Activated gamma-delta T cell treated with anti-CD3 and anti-CD28 coated beads, Interleukin-2, amount 50 U/mL, for 16 hours (primary cell): ENCODE measurements at places on chromosomes 12 and 14.

DNA sequence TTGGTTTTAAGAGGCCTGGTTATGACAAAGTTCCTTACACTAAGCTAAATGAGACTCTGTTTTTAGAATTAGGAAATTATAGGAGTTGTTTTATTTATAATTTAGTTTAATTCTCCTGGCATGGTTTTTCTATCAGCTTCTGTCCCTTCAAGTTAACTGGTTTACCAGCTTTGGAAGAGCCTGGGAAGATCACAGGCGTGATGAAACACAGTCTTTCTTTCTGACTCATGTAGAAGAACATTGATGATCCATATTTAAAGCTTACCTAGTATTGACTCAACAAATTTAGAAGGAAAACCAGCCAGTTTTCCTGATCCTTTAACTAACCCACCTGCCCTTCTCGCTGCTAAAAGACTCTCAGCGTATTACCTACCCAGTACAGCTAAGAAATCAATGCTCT is 155.2 kb downstream of the TGFB3 start:
- DNase-seq, result no peak

DNA sequence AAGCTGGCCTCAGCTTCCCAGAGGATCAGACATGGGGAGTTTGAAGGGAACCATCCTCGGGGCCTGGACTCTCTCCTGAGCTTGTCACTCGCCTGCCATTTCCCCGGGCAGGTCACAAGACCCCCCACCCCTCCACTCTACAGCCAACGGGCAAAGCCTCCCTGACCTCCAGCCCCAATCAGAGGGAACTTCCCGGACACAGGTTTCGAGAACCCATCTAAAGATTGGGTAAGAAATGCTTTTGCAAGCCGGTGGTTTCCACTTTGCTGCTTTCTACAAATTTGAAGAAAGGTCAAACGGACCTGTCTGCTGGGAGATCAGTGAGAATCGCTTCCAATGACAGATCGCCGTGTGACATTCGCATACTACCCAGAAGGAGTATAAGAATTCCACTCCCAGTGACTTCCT is 89.6 kb downstream of the SCARB1 start:
- no peak for DNase-seq

- no peak for DNase-seq
Observed at GRCh38 chr12:53748072-53748840, 3.5 kb downstream of the CISTR start.

- DNase-seq, result no peak
Observed at GRCh38 chr12:100427078-100427477, 46.6 kb upstream of the NR1H4 start.

DNA sequence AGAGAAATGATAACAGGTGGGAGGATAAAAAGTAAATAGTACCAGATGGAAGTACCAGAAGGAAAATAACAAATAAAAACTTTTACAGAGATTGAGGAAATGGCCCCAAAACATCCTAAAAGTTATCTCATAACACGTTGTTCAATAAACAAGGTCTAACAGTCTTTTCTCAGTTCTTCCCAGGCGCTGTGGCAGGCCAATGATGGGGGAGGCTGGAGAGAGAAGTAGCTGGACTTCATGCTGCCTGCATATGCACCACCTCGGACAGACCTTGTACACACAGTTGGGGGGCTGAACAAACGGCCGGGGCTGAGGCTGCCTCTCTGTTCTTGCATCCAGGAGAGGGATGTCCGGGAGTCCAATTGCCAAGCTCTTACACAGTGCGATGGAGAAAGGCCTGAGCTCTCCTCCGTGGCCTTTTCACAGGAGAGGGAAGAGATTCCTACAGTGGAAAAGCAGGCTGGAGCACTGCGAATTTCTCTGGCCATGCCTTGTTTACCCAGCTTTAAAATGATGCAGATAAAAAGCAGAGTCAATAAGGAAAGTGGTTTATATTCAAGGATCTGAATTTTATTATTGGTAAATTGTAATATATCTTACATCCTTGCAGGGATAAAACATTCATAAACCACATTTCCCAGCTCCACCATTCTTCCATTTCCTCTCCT is 109.8 kb downstream of the PHLDA1 start:
- no peak for DNase-seq

- no peak for DNase-seq
Observed at GRCh38 chr14:54698966-54699530, 132.1 kb downstream of the SAMD4A start.

DNA sequence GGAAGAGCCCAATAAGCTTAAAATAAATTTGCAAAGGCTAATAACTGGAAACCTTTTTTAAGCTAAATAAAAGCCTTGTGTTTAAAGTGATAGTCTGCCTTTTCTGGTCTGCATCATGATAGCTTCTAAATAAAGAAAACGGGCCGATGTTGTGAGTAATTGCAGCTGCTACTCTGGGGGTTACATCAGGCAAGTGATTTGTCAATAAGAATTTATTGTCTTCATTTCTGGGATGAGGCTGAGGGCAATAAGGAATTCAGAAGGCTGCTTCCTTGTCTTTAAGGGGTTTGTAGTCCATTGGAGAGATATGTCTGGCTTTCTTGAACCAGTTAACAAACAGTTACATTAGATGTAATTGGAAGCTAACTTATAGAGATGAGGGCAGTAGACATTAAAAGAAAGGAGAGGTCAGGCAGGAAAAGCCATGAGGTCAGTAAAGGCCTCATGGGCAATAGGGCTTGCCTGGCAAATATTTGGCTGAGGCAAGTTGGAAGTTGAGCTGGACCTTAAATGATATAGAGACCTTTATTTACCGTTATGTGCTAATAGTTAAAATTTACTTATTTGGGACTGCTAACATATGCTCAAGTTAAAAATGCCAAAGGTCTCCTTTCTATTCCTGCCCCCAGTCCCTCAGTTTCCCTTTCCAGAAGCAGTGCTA is 85.0 kb downstream of the CRADD start:
- no peak for DNase-seq

GRCh38 chr12:41277946-41278267 is 89.8 kb downstream of the PDZRN4 start:
- DNase-seq, result no peak

- no peak for DNase-seq
Observed at GRCh38 chr12:18799561-18799960, 61.6 kb downstream of the CAPZA3 start.

- no peak for DNase-seq
Observed at GRCh38 chr14:93964281-93964680, 12.1 kb downstream of the ASB2 start.

GRCh38 chr12:39451977-39452376 is 9.1 kb upstream of the KIF21A start:
- no peak for DNase-seq

DNA sequence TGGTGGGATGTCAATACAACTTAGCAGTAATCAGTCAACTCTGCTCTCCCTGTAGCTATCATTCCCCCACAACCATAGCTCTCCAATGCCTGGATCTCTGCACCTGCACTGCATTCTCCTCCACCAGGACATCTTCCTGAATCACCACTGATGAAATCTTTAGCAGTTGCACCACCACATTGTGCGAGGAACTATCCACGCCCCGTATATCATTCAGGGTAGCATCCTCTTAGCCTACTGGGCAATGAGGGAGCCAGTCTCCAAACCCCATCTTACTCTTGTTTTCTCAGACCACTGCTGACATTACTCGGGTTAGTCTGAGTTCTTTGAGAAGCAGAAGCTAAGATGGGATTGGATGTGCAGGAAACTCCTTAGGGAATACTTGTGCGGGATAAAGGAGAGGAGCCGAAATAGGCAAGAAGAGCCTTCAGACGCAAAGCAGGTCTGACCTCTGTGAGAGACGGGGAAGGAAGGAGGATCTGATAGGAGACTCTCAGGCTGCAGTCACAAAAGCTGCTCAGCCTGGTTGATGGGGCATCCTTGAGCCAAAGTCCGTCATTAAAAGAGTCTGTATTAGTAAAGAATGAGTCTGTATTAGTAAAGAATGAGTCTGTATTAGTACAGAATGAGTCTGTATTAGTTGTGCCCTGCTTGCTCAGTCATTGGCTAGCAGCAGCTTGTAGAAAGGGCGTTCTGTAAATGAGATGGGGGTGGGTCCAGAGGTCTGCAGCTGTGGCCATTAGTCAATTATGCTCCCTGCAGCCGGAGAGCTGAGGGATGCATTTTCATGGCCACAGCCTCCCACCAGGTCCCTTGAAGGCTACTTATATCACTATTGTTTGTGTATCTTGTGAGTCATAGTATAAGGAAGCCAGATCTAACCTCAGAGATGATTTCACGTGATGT is 49.6 kb upstream of the RASSF3 start:
- no peak for DNase-seq

- no peak for DNase-seq
Observed at GRCh38 chr14:68463705-68464374, 329.0 kb downstream of the ZFP36L1 start.

- peak; percentile 58 for DNase-seq
Observed at GRCh38 chr14:97380539-97380941, 583.4 kb downstream of the VRK1 start.

GRCh38 chr14:76773188-76773885 is 12.1 kb downstream of the VASH1 start:
- DNase-seq, result no peak

GRCh38 chr12:6074979-6075585 is 49.4 kb downstream of the VWF start:
- DNase-seq, result no peak

GRCh38 chr14:91264151-91265150 is 19.9 kb upstream of the GPR68 start:
- no peak for DNase-seq

DNA sequence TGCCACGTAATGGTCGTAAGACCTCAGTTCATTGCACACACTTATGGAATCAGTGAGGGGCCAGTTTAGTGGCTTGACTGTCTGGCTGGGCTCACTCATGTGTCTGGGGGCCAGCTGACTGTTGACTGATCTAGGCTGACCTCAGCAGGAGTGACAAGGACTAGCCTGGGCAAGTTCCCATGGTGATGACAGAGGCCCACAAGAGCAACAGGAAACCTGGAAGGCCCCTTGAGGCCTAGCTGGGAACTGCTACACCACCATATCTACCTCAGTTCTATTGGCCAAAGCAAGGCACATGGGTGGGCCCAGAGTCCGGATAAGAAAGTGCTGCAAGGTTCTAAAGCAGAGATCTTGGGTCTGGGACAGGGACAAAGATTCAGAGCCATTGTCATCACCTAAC is 21.3 kb upstream of the RFLNA start:
- DNase-seq, result no peak

DNA sequence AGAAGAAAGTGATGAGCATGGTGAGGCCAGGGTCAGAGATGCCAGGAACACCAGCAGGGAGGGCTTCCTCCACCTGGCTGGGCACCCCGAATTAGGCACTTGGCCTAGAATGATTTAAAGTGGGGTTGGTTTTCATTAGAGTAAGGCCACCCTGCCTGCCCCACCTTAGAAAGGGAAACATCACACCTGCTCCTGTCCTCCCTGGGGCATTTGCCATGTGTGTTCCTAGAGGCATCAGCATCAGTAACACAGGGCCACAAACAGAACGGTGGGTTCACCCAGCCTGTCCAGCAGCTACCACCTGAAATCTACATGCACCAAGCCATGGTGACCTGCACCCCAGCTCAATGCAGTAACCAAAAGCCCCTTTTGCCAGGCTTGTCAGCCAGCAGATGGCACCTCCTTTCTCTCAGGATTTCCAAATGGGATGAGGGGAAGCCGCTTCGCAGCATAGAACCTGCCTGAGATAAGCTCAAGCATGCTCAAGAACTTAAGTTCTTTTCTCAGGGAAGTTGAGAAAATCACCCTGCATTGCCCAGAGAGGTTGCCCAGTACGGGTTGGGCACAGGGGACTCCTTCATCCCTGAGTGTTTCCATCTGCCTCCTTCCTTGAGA is 338.8 kb downstream of the DPF3 start:
- DNase-seq, result no peak

- DNase-seq, result no peak
Observed at GRCh38 chr14:45838597-45838996, 585.6 kb upstream of the MIS18BP1 start.

DNA sequence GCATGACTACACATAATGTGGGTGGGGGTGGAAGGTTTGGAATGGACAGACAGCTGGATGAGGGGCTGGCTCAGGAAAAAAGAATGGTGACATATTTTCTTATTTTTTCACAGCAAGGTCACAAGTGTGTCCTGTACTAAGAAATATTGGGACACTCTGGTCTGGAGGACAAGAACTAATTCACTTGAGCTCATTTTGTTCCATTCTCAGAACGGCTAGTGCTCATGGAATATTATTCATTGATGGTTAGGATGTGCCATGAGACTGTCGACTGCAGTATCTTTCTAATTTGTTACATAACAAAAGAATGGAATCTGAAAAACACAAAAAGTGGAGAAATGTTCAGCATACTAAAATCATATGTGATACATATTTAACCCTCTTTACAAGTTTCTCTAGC is 149.5 kb downstream of the BMP4 start:
- DNase-seq, result no peak

- DNase-seq, result no peak
Observed at GRCh38 chr12:68450947-68451260, 118.7 kb upstream of the MDM1 start.

GRCh38 chr12:124720681-124721500 is 142.8 kb downstream of the SCARB1 start:
- no peak for DNase-seq

DNA sequence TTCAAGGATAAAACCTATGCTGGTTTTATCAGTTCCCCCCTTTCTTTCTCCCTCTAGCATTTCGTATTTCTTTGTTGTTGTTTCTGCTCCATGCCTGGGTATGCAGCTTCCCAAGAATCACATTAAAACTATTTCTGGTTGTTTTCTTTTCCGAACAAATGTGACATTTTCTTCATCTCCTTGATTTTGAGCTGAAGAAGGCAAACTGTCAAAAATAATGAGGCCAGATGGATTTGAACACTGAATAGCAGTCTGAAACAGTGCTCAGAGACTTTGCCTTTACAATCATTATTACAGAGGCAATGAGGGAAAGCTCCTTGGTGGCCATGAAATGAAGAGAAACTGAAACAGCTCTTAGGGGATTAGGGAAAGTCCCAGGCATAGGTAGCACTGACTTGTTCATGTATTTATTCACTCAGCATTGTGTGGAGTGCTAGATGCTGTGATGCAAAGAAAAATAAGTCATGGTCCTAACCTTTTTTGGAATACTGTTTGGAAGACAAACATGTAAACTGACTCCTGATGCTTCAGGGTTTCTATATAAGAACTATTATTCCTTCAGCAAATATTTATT is 319.5 kb downstream of the FUT8 start:
- DNase-seq, result no peak

GRCh38 chr12:122643207-122643805 is 59.9 kb downstream of the HCAR2 start:
- no peak for DNase-seq

DNA sequence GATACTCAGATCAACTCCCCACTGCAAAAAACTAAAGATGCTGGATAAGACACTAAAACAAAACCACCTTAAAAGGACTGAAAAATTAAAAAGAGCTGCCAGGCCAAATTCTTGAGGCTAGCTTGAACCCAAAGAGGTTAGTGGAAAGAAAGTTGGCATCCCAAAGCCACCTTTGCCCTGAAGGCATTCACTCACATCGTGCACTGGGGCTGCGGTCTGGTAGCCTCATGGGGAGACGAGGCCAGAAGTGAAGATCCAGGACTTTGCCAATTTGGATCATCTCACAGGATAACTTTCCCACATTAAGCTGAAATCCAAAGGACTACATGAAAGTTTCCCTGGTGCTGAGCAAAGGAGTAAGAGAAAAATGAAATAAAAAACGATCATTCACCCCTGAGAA is 63.9 kb downstream of the EFCAB11 start:
- DNase-seq, result no peak

- DNase-seq, result no peak
Observed at GRCh38 chr12:123167329-123167728, 16.4 kb upstream of the PITPNM2 start.
